Suprapubic skin (tissue), 4 donors: ENCODE measurements at places on chromosomes 2 and 18.

DNA sequence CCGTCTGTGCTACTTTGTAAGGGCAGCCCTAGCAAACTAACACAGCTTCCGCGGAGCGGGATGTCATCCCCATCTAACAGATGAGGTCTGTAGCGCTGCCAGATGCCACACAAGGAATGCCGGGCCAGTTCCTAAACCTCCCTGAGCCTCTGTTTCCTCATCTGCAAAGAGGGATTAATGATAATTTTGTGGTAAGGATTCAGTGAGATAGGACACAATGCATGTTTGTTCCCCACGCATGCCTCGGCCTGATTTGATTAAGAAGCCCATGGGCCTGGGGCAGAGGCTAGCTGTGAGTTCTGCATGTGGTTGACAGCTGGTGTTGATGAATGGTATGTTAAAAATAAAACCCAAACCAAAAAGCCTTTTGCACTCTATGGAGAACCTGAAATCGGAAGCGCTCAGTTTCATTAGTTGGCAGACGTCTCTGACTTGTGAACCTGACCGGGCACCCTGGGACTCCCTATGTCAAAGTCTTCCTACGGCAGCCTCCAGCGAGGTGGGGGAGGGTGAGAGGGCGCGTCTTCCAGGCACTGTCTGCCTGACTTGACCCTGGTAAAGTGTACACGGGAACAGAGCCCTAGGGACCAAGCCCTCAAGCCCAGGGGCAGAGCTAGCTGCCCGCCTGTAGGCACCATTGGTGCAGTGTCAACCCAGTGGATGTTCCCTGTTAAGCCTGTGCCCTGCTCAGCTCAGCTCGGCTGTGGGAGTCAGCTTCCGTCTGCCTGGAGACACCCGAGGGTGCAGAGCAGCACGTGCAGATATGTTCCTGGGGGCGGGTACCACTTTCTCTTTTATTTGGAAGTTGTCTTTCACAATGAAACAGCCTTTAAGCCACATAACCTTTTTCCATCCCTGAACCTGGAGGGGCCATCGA is 14.8 kb upstream of the INHBB start:
- no peak for DNase-seq

- no peak for DNase-seq
These were observed 104.5 kb downstream of the OSBPL6 start for GRCh38 chr2:178298785-178299212.

DNA sequence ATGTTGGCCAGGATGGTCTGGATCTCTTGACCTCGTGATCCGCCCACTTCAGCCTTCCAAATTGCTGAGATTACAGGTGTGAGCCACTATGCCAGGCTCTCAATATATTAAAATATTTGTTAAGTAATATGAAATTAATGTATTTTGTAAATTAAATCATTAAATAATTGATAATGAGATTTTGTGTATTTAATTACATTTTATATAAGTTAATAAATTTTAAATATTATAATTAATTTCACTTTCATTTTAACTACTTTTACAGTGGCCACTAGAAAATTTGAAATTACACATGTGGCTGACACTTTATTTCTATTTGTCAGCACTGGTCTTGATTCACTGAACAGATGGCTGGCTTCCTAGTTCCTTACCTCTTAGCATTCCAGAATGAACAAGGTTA is 102.6 kb downstream of the DPP10 start:
- no peak for DNase-seq

- no peak for DNase-seq
These were observed 907 bp upstream of the GYPC start for GRCh38 chr2:126655051-126655450.

- DNase-seq = no peak
These were observed 167.5 kb upstream of the SETBP1 start for GRCh38 chr18:44513233-44513632.

- no peak for DNase-seq
These were observed 47.6 kb upstream of the TTC39C start for GRCh38 chr18:23966909-23967308.

DNA sequence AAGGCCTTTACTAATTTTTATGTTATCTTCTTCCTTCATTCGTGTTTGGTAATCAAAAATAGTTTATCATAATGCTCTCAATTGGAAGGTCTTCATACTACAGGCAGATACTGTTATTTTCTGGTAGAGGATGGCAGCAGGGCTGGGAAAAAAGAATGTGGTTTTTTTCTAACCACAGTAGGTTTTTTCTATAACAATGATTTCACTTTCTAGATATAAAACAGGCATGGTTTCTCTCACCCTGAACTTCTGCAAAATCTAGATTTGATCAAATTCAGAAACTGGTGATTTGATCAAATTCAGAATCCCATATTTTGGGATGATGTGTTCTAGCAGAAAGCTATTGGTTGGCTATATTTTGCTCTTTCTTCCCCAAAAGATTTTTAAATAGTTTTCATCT is 27.6 kb downstream of the BCL11A start:
- no peak for DNase-seq

GRCh38 chr18:48402953-48403352 is 6.2 kb downstream of the ZBTB7C start:
- no peak for DNase-seq

GRCh38 chr2:118460425-118460824 is 372.2 kb downstream of the INSIG2 start:
- DNase-seq = no peak

DNA sequence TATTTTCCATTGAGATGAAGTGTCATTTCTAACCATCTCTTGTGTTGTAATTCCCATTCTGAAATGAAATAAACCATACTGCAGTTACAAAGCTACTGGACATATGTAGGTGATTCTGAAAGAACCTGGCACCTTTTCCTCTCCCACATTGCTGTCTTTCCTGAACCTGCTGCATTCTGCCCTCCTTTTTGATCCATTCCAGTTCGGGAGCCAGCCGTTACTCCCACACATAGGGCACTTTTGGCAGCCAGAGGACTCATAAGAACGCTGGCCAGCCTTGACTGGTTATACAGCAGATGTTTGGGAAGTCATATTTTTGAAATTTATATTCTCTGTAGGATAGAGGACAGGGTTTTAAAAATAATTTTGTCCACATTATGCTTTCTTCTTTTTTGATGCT is 369.8 kb upstream of the CDH7 start:
- no peak for DNase-seq

DNA sequence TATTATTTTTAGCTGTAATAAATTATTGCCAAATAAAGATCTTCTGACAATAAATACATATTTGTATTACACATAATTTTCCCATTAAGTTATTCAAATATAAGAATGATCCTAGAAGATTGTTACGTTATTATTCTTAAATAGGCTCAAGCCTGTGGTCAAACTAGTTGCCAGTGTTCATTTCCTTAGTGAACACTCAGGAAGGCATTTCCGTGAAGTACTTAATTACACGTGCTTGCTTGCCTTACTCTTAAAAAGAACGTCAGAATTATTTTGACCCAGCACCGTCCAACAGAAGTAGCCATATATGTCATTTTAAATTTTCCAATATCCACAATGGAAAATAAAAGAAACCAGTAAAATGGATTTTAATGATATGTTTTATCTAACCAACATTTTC is 249.8 kb downstream of the TXNL1 start:
- DNase-seq = no peak

GRCh38 chr2:172993931-172994717 is 81.5 kb upstream of the MAP3K20 start:
- no peak for DNase-seq

GRCh38 chr2:103208916-103209315 is 447.1 kb downstream of the TMEM182 start:
- DNase-seq = no peak

GRCh38 chr2:69251943-69252342 is 135.1 kb downstream of the GFPT1 start:
- DNase-seq = no peak

DNA sequence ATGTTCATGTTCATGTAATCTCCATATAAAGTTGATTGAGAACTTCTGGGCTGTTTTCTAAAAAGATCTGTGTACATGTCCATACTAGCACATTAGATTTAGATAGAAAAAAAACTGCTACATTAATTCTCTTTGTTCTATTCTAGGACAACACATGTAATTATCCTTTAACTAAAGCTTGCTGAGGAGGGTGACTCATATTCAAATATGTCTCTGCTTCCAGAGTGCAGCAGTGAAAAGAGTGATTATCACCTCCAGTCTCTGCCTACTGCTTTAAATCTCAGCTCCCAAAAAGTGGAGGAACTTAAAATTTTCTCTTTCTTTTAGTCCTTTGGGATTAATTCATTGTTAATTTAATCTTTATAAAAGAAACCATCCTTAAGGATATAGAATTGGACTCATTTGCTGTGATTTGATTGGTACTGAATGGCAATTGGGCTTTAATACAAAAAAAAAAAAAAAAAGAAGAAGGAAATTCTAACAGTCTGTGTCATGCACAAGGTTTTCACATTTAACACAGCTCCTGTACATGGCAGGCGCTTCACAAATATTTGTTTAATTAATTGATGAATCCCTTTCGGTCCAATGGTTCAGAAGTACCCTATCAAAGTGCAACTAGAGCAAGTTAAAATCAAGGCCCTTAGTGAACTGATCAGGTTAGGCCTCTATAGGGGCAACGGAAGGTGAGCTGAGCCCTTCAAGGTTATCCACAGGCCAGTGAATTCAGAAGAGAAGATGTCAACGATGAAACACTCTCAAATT is 214.0 kb upstream of the KCNJ3 start:
- no peak for DNase-seq

DNA sequence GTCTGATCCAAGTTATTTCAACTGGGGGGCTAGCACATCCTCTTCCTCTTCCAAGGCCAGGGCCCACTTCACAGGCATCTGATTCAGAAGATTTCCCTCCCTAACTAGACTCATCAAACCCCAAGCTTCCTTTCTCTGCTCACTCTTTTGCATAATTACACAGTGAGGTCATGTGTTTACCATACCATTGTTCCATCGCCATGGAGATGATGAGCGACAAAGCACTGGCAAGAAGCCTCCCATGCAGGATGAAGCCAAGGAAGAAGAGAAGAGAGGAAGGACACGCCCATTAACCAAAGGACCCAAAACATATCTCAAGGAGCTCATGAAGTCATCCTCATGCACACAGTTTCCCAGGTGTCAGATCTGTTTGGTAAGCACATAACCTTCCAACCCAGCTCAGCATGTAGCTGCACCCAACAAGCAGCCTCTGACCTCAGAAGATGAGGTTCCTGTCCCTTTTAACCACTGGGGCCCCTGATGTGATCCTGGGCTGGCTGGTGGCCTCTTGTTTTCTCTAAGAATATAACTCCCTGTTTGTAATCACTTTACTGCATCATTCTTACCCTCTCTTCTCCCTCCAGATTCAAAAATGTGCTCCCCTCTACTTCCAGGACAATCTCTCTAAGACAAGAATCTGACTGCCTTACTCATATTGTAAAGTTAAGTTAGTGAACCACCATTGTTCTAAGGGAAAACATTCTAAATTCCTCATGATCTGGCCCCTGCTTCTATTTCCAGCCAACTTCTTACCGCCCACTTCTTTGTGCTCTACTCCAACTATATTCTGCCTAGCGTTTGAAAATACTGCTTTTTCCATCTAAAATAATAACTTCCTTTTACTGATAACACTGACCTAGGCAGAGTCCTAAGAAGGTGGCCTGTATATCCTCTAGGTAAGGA is 190.1 kb downstream of the TTC32 start:
- peak; percentile 75 for DNase-seq

GRCh38 chr2:55138014-55138881 is 88.0 kb upstream of the RTN4 start:
- no peak for DNase-seq

- DNase-seq = no peak
These were observed 102.1 kb downstream of the SNTG2 start for GRCh38 chr2:1052771-1053191.

DNA sequence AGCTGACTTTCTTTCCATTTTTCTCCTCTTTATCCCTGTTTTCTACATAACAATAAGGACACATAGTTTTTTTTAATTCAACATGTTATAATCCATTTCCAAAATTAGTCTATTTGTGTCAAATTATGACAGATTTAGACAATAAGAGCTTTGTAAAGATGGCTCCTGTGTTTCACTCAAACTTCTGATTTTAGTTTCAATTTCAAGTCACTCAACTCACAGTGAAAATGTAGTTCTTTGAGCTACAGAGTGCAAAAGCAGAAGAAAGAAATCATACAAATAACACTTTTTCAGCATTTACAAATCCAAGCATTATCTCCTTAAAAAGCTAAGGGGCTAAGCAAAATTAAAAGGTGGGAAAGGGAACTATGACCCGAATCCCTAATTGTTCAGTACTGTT is 340.7 kb upstream of the TRIB2 start:
- no peak for DNase-seq

- DNase-seq = no peak
These were observed 268.2 kb upstream of the SKOR2 start for GRCh38 chr18:47519706-47520105.

DNA sequence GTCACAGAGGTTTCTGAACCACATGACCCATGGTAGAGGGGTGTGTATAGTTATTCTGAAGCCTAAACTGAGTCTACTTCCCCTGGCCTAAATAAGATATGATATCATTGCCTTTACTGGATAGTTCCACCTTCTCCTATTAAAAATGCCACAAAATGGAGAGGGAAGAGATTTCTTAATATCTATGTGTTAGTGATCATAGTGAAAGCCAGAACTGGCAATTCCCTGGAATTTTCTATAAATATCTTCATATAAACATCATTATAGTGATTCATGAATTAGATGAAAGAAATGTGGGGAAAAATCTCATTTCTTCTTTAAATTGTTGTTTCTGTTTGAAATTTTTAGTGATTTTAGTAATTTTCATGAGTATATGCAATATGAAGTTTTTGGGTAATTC is 45.8 kb downstream of the TSHZ1 start:
- DNase-seq = no peak

GRCh38 chr2:75528221-75528977 is 32.3 kb downstream of the EVA1A start:
- DNase-seq = no peak

- DNase-seq = no peak
These were observed 389.3 kb downstream of the IRS1 start for GRCh38 chr2:226410247-226410835.

- no peak for DNase-seq
These were observed 1.2 kb downstream of the OTX1 start for GRCh38 chr2:63051795-63052333.
